AG09319 (cell line): ENCODE measurements at places on chromosomes 3 and 15.

- no peak for DNase-seq
Observed at GRCh38 chr3:72579581-72580245, 268.5 kb downstream of the SHQ1 start.

GRCh38 chr15:36108541-36108940 lies 470.9 kb upstream of the CDIN1 start:
- DNase-seq: no peak

DNA sequence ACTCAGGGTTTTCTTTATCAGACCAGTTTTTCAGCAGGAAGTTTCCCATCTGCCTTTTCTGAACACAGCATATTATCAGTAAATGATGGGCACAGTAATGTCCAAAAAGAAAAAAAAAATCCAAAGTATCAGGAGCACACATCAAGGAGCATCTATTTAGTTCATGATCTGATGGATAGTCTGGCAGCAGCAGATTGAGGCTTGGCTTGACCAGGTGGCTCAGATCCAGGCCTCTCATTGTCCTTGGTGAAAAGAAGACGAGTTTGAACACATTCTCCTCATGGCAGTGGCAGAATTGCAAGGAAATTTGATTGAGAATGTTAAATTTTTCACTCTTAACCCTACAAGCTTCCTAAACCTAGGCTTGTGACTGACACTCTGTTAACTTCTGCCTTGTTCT lies 192.9 kb downstream of the OXSM start:
- no peak for DNase-seq

DNA sequence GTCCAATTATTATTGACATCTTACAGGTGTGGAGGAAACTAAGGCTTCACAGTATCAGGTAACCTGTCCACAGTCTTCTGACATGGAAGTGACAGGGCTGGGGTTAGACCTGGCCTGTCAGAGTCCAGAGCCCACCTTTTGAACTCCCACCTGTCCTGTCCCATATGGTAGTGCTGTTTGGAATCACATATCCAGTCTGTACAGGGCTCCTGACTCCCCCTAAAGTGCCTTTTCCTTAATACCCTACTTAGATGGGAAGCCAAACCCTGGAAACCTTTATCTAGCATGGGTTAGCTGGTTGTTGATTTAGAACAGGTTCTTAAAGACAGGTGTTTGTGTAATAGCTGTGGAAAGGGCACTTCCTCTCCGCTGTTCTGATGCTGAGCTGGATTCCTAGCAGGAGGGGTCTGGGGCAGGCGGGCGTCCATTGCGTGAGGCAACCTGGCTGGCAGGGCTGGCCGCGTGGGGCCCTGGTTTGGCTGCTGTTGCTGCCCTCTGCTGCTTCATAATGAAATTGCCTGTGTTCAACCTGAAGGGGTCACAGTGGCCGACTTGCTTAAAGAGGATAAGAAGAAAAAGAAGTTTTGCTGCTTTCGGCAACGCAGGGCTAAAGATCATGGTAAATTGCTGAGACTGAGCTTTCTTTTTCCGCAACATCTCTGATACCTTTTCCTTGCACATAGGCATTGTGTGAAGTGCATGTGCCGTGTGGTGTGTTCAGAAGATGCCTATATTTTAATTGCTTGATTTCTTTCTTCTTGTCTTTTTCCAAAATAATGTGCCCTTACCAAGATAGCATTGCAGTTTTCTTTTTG lies 136.2 kb downstream of the CHDH start:
- peak; percentile 24 for DNase-seq
